ENCODE measurements at places on chromosomes 5 and 9. TPM values are rescaled to one million over a fixed set of nuclear protein-coding genes. Genes with fewer than 3 reads are reported as not detected.

Gene PCDHGC4
- polyA plus RNA-seq = not detected

Gene STPG3
- polyA plus RNA-seq = not detected

Gene DIRAS2
- polyA plus RNA-seq = not detected

Gene ZNF454
- not detected for polyA plus RNA-seq

Gene SPINK1
- polyA plus RNA-seq = not detected

GRCh38 chr9:124257844-124258606 lies at the start of gene NEK6:
TSS of gene NEK6 (plus strand) at chr9:124257949. CDS start at chr9:124301965, 44,016 bp downstream.
- no peak within 1 kb of the TSS for H3K27ac ChIP-seq
- H3K4me1 ChIP-seq = peaks cover 17% of the 10 kb centered on the region

DNA sequence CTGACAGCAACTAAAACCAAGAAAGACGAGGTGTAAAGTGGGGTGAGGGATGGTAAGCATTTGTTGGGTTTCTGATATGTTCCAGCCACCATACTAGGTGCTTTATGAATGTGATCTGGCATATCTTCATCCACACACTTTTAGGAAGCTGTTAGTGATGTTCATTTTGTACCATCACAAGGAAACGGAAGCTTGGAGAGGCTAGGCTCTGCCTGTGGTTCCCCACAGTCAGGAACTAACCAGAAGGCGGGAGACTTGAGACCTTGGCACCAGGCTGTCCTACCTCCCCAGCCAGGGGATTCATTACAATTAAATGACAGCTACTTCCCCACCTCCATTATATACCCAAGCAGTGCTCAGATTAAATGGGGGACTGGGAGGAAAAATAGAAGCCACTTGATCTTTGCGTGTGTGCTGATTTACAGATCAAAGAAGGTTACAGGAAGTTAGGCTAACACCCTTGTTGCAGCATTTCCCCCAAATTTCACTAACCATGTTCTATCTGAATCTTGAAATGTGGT lies 43.0 kb downstream of the SFXN1 start:
- H3K4me3 ChIP-seq = peak overlapping the region; percentile 65
- H3K4me1 ChIP-seq = peaks cover 37% of the 10 kb centered on the region
- peak overlapping the region; percentile 58 for H3K27ac ChIP-seq
- H3K27me3 ChIP-seq = no peaks in the 10 kb centered on the region
- DNase-seq = peak; percentile 51

DNA sequence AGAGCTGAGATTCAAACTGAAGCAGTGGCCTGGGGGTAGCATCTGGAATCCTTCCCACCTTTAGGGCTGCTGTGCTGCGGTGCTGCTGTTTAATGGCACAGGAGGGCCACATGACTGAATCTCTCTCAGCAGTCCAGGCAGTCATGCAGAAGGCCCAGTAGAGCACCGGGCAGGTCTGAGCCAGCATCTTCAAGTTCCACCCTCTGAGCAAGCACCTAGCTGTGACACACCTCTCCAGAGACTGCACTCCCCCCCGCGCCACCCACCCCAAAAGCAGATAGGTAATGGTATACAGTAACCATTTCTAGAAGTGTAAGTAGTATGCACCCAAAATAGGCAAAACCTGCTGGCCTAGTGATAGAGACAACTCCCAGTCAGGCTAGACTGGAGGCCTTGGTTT lies 8.2 kb downstream of the IL4 start:
- no peak overlapping the region for H3K4me3 ChIP-seq
- H3K36me3 ChIP-seq = no peaks in the 10 kb centered on the region
- H3K27me3 ChIP-seq = no peaks in the 10 kb centered on the region
- H3K27ac ChIP-seq = no peak overlapping the region
- no peak for DNase-seq

DNA sequence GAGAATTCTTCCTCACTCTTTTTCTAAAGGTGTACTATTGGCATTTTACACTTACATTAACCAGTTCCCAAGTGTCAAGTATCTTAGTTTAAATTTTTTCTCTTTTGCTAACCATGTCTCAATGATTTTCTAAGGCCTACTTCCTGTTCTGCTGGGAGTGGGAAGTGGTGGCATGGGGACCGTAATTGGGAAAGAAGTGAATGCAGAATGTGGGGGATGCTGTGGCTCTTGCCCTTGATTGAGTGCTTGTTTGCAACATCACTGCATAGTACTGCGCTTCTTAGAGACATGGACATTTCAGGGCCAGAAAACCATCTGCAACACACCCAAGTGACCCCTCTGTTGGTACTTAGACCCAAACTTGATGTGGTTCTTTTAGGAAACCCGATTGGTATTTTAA lies 32.8 kb downstream of the MRRF start:
- no peaks in the 10 kb centered on the region for H3K4me1 ChIP-seq
- H3K27me3 ChIP-seq = no peaks in the 10 kb centered on the region
- no peak overlapping the region for H3K27ac ChIP-seq

GRCh38 chr9:13899924-13900323 lies 414.0 kb downstream of the NFIB start:
- H3K36me3 ChIP-seq = no peaks in the 10 kb centered on the region
- H3K27me3 ChIP-seq = no peaks in the 10 kb centered on the region
- no peak for DNase-seq
- H3K4me1 ChIP-seq = no peaks in the 10 kb centered on the region

DNA sequence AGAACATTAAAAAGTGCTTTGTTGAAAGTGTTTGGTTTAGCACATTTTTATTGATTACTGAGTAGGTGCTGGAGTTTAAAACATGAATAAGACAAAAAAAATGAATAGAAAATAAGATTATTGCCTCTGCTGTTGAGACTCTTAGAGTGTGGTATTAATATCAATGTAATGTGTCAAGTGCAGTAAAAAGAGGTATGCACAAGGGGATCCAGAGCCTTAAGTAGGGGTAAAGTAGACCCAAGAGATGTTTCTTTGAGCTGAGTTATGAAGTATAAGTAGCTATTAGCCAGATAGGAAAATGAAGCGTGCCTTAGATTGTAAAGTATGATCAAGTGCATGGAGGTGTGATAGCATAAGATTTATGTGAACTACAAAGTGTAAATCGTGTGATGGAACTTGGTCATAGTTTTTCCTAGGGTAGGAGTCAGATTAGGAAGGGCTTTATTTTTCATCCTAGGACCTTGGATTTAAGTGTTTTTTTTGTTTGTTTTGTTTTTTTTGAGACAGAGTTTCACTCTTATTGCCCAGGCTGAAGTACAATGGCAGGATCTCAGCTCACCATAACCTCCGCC lies 45.2 kb downstream of the NSD1 start:
- H3K27me3 ChIP-seq = no peaks in the 10 kb centered on the region
- DNase-seq = no peak
- H3K4me1 ChIP-seq = peaks cover 3% of the 10 kb centered on the region
- peaks cover 4% of the 10 kb centered on the region for H3K36me3 ChIP-seq
- no peak overlapping the region for H3K27ac ChIP-seq

- no peaks in the 10 kb centered on the region for H3K4me1 ChIP-seq
- no peaks in the 10 kb centered on the region for H3K27me3 ChIP-seq
- no peak for DNase-seq
- no peaks in the 10 kb centered on the region for H3K36me3 ChIP-seq
- no peak overlapping the region for H3K4me3 ChIP-seq
Observed at GRCh38 chr5:132971483-132972435, 8.3 kb upstream of the AFF4 start.

DNA sequence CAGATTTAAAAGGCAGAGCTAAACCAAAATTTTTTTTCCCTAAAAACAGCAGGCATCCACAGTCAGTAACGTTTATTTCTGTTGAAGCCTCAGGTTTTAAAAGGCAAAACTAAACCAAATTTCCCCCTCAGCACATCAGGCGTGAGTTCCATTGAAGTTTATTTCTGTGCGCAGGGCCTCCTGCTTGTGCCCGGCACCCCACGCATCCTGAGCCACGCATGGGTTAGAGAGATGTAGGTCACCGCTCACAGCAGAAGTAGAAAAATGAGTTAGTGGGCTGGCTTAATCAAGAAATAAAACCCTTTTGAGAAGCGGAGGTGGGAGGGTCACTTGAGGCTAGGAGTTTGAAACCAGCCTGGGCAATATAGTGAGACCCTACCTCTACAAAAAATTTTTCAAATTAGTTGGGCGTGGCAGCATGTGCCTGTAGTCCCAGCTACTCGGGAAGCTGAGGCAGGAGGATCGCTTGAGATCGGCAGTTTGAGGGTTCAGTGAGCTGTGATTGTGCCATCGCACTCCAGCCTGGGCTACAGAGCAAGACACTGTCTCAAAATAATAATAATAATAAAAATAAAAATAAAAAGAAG lies 75.6 kb upstream of the SPIN1 start:
- H3K4me3 ChIP-seq = no peak overlapping the region
- peak overlapping the region; percentile 14 for H3K27ac ChIP-seq
- H3K27me3 ChIP-seq = no peaks in the 10 kb centered on the region
- DNase-seq = peak; percentile 24
- no peaks in the 10 kb centered on the region for H3K36me3 ChIP-seq
- peaks cover 21% of the 10 kb centered on the region for H3K4me1 ChIP-seq

GRCh38 chr9:72365525-72366256 lies 683 bp upstream of the ZFAND5 start:
- H3K36me3 ChIP-seq = peaks cover under 1% of the 10 kb centered on the region
- peak overlapping the region; percentile 85 for H3K4me3 ChIP-seq
- H3K27me3 ChIP-seq = no peaks in the 10 kb centered on the region
- H3K27ac ChIP-seq = peak overlapping the region; percentile 98
- H3K4me1 ChIP-seq = peaks cover 41% of the 10 kb centered on the region
- peak; percentile 81 for DNase-seq

GRCh38 chr9:131810351-131811170 lies 70.7 kb upstream of the RAPGEF1 start:
- no peaks in the 10 kb centered on the region for H3K27me3 ChIP-seq
- no peak overlapping the region for H3K4me3 ChIP-seq
- H3K27ac ChIP-seq = no peak overlapping the region
- no peak for DNase-seq

DNA sequence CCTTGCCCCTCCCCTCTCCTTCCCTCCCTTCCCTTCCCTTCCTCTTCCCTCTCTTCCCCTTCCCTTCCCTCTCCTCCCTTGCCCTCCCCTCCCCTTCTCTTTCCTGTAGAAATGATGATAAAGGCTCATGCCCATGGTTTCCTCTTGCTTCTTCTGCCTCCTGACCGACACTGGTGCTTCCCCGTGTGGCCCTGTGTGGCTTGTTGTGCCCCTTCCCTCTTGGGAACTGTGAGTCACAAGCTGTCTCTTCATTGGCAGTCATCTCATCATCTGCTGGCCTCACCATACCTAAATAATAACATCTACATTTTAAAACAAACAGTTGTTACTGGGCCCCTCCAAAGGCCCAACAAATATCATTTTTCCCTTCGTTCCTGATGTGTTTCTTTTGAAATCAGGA lies 11.7 kb upstream of the CARNMT1 start:
- H3K4me1 ChIP-seq = no peaks in the 10 kb centered on the region
- H3K27me3 ChIP-seq = peaks cover 3% of the 10 kb centered on the region
- no peak for DNase-seq
- no peak overlapping the region for H3K4me3 ChIP-seq
- no peaks in the 10 kb centered on the region for H3K36me3 ChIP-seq
- no peak overlapping the region for H3K27ac ChIP-seq

- H3K27me3 ChIP-seq = peaks cover 9% of the 10 kb centered on the region
- no peaks in the 10 kb centered on the region for H3K36me3 ChIP-seq
- no peak overlapping the region for H3K27ac ChIP-seq
- no peak overlapping the region for H3K4me3 ChIP-seq
- H3K4me1 ChIP-seq = peaks cover 10% of the 10 kb centered on the region
Observed at GRCh38 chr9:38062498-38063362, 6.3 kb downstream of the SHB start.

Data from CD4-positive, CD25-positive, alpha-beta regulatory T cell (primary cell).